ENCODE measurements at places on chromosomes 4 and X.

GRCh38 chr4:182896421-182896820 is 20.8 kb downstream of the DCTD start:
- DNase-seq = no peak

GRCh38 chr4:153684182-153684970 is at the start of gene TLR2:
Gene TLR2, plus strand, starts transcription at chr4:153684280. Its CDS starts 18,628 bp downstream, at chr4:153702908.
- DNase-seq = peak; percentile 40

GRCh38 chrX:13277539-13277938 is 42.3 kb downstream of the ATXN3L start:
- DNase-seq = no peak

- no peak for DNase-seq
Observed at GRCh38 chr4:85476381-85476780, 1.4 kb downstream of the ARHGAP24 start.

DNA sequence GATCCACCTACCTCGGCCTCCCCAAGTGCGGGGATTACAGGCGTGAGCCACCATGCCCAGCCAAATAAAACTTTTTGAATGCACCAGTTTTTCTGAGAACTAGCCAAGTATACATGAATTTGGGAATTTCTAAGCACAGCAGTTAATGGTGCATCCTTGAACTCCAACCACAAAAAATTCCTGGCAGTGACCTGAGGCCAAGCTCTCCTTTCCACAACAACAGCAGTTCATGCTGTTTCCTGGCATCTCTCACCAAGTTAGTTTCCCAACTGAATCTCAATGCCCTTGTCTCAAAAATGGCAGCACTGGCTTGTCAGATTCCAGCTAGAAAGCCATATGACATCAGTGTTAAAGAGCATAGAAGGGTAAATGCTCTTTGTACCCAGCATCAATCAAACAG is 15.9 kb upstream of the XKRX start:
- no peak for DNase-seq

DNA sequence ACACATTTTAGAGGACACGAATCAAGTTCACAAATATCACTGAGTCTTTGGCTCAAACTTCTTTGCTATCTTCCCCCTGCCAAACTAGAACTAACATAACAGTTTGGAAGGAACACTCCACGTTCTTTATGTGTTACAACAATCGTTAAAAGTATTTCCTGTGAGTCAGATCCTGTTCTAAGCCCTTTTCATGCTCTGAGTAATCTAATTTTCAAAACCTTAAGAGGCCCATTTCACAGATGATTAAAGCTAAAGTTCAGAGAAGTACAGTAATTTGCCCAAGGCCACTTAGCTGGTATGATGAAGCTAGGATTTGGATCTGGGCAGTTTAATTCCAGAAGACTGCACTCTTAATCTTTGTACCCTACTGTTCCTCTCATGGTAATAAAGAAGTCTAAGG is 854.4 kb upstream of the INTU start:
- DNase-seq = no peak

DNA sequence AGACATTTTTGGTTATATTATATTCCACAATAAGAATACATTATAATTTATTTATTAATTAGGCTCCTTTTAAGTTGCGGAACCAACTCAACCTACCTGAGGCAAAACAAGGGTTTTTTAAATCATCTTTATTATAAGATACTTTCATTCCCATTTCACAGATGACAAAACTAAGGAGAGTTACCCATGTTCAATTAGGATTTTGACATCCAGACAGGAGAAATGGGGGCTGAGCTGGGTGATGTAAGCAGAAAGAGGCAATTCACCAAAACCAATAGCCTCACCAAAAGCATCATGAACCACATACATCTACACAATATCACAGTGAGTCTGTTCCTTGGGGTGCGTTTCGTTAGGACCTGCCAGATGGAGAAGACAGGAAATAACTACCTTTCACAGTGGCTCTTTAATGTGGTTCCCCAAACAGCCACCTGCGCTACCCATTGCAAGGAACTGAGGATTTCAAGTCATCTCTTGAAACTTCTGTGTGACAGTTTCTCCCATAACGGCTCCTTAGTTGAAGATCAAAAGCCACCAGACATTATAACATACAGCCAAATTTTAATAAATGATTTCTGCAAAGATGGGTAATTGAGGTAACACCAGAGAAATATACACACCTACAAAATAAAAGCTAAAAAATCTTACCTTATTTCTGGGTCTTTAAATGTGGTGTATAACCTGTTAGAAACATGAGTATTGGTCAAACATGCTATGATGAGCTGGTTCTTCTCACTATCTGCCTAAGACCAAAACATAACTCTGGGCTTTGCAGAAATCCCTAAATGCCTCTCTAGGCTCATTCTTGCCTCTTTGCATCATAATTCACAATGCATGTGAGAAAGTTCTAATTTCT is 190.6 kb upstream of the LEF1 start:
- no peak for DNase-seq

- no peak for DNase-seq
Observed at GRCh38 chrX:136159611-136160025, 12.3 kb downstream of the FHL1 start.

GRCh38 chrX:40197071-40197470 is 99.3 kb upstream of the BCOR start:
- DNase-seq = no peak

DNA sequence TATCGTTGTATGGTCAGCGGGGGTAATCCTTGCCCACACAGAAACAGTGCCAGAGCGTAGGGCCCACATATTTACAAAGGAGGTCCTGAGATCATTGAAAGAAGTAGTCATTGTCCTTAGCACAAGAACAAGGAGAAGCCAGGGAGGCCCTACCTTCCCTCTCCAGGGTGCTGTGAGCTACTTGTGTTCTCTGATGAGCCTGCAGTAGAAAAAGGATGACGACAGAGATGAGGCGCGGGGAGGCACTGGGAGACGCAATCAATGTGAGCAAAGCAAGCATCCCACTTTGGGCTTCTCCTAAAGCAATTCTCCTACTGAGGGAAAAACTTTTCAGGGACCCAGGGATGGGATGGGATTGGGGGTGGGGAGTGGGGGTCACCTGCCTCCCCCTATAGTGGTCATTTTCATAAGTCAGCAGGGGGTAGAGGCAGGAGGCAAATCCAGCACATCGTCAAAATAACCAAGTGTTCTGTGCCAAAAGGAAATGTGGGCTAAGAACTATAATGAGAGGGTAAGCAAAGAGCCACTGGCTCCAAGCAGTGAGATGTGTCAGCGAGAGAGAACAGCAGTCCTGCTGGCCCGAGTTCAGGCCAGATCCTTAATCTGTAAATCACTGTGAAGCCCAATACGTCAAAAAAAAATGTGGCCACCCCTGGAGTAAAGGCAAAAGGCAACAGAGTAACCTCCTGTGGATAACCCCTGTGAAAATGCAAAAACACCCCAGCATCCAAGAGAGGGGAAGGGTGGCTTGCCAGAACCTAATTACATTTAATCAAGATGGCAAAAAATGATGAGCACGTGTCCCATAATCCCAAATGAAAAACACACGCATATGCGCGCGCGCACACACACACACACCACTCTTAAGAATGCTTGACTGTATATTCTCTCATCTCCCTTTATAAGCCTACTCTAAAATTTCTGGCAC is 136.6 kb upstream of the HHIP start:
- DNase-seq = no peak

DNA sequence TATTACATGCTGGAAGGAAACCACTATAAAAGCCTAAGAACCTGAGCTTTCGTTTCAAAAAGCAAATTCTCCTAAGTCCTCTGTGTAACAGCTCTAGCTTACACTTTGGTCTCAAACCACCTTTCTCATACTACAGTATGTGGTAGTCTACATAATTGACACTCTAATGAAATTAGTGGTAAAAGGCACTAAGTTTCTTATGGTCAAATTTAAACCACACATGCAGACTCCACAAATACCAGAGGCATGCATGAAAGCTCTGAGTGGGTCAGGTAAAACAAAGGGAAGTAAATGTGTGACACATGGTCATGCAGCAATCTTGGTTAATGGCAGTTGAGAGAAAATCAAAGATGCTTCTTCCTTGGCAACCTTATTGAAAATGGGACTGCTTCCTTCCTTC is 187.8 kb downstream of the CCNG2 start:
- no peak for DNase-seq

DNA sequence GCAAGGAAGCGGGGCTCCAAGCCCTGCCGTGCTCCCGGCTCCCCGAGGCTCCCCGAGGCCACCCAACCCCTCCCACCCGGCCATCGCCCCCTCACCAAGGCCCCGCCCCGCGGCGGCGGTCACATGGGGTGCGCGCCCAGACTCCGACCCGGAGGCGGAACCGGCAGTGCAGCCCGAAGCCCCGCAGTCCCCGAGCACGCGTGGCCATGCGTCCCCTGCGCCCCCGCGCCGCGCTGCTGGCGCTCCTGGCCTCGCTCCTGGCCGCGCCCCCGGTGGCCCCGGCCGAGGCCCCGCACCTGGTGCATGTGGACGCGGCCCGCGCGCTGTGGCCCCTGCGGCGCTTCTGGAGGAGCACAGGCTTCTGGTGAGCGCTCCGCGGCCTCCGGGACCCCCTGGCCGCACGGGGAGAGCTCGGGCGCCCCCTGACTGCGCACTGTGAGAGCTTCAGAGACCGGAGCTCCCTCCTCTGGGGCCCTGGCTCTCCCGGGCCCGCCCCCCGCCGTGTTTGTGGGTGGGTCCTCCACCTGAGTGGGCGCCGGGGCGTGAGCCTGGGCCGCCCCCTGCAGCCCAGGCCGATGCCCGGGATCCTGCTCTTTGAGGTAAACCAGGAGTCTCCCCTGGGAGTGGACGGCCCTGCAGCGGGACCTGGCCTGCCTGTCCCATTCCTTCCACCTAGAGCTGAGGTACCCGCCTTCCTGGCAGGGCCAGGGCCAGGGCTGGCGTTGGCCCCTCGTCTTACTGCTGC is at the start of gene IDUA:
IDUA (plus strand) TSS at position 166 of the 745 bp plus-strand sequence; CDS start at position 207, 41 bp downstream.
- DNase-seq = peak; percentile 82

GRCh38 chrX:98459669-98460068 is 1576.0 kb downstream of the RPA4 start:
- DNase-seq = no peak

- DNase-seq = no peak
Observed at GRCh38 chrX:43224496-43224895, 431.6 kb upstream of the MAOA start.

- no peak for DNase-seq
Observed at GRCh38 chr4:131044368-131044767, 1948.4 kb downstream of the C4orf33 start.

- no peak for DNase-seq
Observed at GRCh38 chr4:158710814-158711213, 12.4 kb downstream of the PPID start.

GRCh38 chr4:89298155-89298554 is 9.4 kb downstream of the GPRIN3 start:
- DNase-seq = no peak

DNA sequence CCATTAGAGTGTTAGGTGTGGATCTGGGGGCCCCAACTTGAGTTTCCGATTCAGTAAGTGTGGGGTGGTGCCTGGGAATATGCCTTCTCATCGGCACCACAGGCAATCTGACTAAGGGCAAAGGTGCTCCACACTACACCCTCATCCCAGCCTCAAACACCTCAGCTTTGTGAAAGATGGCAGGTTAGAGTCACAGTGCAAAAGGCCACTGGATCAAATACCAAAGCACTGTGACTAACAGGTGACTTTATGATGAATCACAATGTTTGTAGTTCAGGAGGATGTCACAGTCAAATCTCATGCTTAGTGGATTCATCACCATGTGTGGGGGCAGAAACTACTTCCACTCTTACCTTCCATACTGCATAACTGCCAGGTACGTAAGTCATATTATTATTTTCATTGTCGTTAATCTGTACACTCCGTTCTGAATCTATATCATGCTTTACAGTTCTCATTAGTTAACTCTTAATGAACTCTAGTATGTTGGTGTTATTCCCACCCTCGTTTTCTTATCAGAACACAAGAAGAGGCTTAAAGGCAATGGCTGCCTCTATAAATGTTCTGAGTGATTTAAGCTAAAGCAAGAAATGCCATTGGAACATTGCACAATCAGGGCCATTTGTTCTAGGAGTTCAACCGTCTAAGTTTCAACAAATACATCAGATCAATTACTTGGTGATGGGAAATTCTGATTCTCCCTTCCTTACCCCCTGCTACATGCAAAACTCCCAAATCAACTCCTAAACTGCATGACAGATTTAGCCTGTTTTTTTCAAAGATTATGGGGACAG is 50.2 kb downstream of the PRKG2 start:
- DNase-seq = no peak

DNA sequence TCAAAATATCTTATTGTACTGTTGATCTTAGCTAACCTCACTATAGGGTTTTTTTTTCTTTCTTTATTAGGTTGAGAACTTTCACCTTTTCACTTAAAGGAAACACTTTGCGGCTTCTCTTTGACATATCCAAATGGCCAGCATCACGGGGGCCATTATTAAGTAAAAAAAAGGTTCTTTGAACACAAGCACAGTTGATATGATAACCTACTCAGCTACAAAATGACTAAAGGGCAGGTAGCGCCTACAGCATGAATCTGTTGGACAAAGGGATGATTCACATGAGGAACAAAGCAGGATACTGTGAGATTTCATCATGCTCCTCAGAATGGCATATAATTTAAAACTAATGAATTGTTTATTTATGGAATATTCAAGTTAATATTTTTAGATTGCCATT is 119.6 kb downstream of the CCSER1 start:
- DNase-seq = no peak

DNA sequence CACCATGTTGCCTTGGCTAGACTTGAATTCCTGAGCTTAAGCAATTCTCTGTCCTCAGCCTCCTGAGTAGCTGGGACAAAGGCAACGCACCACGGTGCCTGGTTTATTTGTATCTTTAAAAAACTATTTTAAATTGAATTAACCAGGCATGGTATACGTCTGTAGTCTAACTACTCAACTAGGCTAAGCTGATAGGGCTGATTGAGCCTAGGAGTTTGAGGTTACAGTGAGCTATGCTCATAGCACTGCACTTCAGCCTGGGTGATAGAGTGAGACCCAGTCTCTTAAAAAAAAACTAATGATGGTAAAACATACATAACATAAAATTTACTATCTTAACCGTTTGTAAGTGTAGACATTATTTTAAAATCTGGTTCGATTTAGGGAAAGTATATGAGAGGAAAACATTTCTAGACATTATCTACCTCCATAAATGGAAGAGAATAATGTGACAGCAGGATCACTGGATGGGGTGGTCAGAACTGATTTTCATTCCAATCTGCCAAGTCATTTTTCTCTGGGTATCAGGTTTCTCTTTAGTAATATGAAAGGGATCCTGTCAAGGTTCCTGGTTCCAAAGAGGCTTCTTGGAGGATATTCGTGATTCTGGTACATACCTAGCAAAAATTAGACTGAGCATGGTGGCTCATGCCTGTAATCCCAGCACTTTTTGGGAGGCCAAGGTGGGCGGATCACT is 8.7 kb upstream of the ITGB1BP2 start:
- DNase-seq = no peak

DNA sequence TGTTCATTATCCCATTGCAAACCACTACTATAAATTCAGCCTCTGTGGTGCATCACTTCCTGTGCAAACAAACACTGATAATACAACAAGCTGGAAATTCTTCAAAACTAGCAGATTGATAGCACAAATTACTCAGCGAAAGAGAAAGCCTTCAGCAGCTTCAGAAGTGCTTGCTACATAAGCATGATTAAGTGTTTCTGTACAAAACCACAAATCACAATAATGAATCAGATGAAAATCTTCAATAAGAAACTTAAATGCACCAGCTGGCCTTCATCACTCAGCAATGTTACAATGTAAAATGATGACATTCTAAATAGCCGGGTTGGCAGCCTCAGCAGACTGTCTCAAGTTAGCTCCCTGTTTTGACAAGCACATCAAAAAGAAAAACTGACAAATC is 262.2 kb downstream of the SPOCK3 start:
- DNase-seq = no peak
